ENCODE measurements at places on chromosomes 3 and 15.

DNA sequence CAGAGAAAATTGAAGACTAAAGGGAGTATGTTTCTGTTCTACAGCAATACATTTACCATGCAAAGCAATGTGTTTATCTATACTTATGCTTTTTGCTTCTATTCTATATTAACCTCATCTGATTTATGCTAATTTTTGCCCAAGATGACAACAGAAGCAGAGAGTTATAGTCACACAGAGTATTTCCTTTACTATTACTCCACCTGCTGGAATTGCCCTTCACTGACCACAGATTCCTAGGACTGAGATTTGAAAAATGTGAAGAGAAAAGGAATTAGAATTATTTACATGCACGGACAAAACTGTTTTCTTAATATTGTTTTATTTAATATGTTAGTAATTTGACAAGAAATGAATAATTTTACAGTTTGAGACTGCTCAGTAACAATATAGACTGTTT is 745.6 kb downstream of the VGLL3 start:
- DNase-seq, result no peak

DNA sequence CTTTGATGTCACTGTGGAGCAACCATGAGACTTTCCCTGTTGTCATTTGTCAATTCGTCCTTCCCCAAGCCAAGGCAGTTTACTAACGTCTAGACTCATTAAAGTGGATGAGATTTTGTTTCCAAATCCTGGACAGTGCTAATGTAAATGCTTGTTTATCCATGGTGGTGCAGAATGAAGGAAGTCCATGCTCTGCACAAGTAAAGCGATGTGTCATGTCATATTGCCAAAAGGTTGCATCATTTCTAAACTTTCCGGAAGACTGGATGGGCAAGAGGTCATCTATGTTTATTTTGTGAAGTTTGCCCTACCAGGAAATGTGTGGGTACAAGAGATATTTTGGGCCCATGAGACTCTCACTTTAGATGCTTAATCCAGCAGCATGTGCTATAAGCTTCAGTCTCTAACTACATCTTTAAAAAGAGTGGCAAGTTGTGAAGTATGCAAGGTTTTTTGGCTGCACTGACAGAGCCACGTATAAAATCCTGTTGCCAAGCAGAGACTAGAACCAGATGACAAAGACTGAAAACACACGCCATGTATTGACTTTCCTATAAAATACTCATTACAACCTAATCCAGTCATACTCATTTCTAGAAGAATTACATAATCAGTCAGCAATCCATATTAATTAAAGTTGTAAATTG is 72.1 kb upstream of the FNDC3B start:
- no peak for DNase-seq

GRCh38 chr15:59059076-59059597 is 45.8 kb upstream of the CCNB2 start:
- DNase-seq, result no peak

DNA sequence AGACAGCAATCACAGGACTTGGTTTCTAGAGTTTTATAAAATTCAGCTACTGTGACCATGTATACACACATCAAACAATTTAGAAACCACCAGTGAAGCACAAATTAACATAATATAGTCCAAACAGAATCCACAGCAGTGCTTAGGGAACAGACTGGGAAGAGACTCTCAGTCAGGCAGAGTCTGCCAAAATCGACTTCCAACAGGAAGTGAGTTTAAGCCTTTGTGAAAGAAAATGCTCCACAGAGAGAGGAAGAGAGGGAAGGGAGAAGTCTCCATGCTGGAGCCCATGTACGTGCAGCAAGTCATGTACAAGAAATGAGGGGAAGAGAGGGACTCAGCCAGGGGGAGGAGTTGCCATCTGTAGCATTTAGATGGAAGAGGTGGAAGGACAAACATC is 172.6 kb downstream of the IL5RA start:
- no peak for DNase-seq

DNA sequence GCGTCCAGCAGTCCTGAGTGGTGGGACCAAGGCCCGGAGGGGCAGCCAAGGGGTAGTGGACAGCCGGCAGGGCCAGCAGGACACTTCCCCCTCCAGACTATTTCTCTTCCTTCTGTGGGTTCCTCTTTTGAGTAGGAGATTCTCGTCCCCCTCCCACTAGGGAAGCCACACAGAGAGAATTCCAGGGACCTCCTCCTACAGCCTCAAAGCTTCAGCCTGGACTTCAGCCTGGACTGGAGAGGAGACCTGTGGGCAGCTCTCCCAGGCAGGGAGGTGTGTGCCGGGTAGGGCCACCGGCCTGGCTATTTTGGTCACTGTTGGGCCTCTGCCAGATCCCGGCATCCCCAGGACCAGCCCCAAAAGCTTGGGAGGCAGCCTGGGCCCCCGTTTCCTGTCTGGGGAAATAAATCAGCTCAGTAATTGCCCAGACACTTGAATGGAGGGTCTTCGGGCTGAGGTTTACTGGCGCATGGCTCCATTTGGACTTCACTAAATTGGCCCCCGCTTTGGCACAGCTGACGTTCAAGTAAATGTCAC is 1.3 kb downstream of the SLC6A6 start:
- peak; percentile 29 for DNase-seq

- no peak for DNase-seq
Measured at GRCh38 chr3:155412904-155413303, 119.4 kb upstream of the STRIT1 start.

- no peak for DNase-seq
Measured at GRCh38 chr3:160553827-160554226, 11.5 kb downstream of the KPNA4 start.

- no peak for DNase-seq
Measured at GRCh38 chr3:63964681-63965485, 52.7 kb upstream of the SCAANT1 start.

DNA sequence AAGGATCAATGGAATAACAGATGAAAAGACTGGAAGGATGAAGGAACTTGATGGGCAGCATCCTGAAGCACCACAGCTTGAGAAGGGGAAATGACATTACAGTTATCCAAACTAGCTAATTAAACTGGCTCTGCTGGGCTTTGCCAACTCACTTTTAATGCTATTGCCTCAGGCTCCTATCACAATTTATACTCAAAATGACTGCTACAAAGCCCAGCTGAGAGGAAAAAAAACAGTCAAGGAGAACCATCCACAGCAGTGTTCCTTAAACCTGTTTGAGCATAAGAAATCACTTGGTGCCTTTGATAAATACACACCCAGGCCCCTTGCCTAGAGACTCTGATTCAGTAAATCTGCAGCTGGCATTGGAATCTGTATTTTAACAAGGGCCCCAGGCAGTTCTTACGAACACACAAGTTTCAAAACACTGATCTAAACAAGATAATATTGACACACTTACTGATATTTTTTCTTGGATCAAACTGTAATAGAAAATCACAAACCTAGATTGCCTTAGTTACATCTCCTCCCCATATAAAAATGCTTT is 85.8 kb downstream of the MB21D2 start:
- DNase-seq, result no peak

- DNase-seq, result no peak
Measured at GRCh38 chr3:9230596-9230995, 18.9 kb downstream of the SRGAP3 start.

- DNase-seq, result no peak
Measured at GRCh38 chr15:92682741-92683510, 27.4 kb upstream of the FAM174B start.

- DNase-seq, result no peak
Measured at GRCh38 chr15:38514601-38515000, 50.0 kb downstream of the RASGRP1 start.

DNA sequence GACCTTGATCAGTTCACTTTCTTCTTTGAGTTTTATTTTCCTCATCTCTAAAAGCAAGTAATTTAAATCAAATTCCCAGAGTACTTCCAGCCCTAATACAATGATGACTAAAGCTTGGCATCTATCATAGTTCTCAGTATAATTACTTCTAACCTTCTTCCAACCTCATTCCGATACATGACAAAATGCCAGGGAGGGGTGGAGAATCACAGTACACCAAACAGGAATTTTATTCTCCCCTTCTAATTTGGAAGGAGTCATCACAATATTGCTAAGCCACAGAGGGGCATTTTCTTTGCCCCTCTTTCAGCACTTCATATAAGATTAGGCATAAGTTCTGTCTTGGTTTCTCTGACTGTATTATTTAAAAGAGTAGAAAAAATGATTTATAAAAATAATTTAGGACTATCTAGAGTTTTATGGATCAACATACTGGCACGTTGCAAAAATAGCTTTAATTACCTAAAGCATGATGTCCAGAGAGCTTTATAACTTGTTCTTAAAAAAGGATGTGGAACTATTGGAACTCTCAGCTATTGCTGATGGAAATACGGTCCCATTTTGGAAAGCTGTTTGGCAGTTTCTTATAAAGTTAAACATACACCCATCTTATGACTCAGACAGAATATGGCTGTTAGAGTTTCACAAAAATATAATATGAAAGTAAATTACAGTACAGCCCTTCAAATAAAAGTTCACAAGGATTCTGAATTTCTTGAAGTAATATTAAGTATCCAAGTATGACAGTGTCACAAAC is 86.9 kb upstream of the UBE2E2 start:
- no peak for DNase-seq

DNA sequence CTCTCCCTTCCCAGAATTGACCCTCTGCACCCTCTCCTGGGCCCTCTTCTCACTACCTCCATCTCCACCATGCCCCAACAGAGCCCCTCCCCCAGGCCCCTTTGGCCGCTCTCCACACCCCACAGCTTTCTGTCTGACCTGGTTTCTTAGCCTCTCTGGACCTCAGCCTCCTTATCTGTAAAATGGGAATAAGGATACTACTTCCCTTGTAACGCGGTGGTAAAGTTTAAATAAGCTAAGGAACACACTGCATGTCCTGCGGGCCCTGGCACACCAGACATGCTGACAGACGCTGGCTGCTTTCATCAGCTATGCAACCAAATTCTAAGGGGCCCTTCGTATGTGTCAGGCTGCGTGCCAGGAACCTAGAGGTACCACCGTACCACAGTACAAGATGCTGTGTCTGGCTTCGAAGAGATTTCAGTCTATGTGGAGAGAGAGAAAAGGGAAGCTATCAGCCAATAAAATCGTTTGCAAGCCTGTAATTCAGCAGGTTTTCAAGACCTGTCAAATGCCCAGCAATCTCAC is 777 bp upstream of the SLC51A start:
- DNase-seq, result no peak

DNA sequence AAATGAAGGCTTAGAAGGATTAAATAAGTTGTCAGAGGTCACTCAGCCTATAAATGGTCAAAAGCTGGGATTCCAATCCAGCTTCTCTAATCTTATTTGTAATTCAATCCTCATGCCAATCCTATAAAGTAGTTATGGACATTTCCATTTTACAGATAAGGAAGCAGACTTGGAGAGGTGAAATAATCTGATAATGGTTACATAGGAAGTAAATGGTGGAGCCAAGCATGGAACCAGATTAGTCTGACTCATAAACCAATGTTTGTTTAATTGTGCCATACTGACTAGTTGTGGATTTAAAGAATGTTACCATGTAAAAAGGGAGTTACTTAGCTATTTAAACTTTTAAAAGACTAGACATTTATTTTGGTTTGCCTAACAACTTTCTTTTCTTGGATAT is 59.7 kb downstream of the KCNAB1 start:
- DNase-seq, result no peak

- no peak for DNase-seq
Measured at GRCh38 chr3:126938520-126939337, 44.2 kb upstream of the PLXNA1 start.

- DNase-seq, result no peak
Measured at GRCh38 chr15:31074321-31074720, 27.2 kb downstream of the TRPM1 start.

DNA sequence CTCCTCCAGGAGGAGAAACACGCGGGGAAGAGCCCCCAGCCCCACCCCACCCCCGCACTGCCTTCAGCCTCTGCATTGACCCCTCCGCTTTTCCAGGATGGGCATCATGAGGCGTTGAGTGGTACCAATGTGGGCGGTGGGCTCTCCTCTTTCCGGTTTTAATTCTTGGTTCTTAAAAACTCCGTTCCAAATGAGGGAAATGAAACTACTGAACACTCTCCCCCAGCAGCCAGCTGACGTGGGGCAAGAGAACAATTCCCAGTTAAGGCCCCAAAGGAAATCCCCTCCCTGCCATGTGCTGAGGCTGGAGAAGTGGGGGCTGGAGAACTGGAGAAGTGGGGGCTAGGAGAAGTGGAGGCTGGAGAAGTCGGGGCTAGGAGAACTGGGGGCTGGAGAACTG is 5.3 kb upstream of the NRROS start:
- DNase-seq, result peak; percentile 60

- DNase-seq, result no peak
Measured at GRCh38 chr3:125556314-125556713, 36.3 kb upstream of the SNX4 start.

- no peak for DNase-seq
Measured at GRCh38 chr3:146125951-146126350, 35.0 kb downstream of the PLOD2 start.

Data from CD4-positive, alpha-beta T cell treated with Interferon gamma for 1 hour (primary cell).